CD4-positive, alpha-beta T cell treated with Interleukin-15 for 4 hours (primary cell): ENCODE measurements at places on chromosomes 16 and 17.

- DNase-seq: no peak
Measured at GRCh38 chr16:58421529-58421928, 29.3 kb downstream of the GINS3 start.

DNA sequence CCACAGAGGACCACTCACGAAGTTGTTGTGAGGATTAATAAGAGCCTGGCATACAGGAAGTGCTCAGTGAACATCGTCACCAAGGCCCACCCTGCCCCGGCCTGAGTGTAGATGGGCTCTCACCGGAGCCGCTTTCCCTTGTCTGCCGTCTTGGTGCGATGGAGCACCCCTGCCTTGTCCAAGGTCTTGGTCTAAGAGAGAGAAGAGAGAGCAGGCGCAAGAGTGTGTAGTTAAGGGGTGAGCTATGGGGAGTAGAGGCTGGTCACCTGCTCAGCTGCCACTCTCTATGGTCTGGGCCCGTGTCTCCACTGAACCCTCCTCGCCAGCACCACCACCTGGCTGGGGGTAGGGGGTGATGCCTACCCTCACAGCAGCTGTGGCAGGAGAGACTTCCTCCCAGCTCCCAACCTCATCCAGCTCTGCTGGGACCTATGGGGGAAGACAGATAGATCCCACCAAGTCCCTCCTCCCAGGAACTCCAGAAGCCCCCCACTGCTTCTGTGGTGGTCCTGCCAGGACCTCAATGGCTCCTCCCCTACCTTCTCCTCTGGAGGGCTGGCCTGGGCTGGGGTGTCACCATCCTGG lies 28.7 kb downstream of the ARHGAP27 start:
- DNase-seq: no peak

GRCh38 chr16:54976651-54977200 lies 46.1 kb downstream of the IRX5 start:
- no peak for DNase-seq

- no peak for DNase-seq
Measured at GRCh38 chr17:35740216-35740615, 8.8 kb downstream of the RASL10B start.

- no peak for DNase-seq
Measured at GRCh38 chr17:81148986-81149533, 16.2 kb upstream of the PVALEF start.

- no peak for DNase-seq
Measured at GRCh38 chr17:82679586-82680465, 18.7 kb downstream of the RAB40B start.

GRCh38 chr17:74484066-74484465 lies 17.6 kb downstream of the CD300A start:
- DNase-seq: no peak

DNA sequence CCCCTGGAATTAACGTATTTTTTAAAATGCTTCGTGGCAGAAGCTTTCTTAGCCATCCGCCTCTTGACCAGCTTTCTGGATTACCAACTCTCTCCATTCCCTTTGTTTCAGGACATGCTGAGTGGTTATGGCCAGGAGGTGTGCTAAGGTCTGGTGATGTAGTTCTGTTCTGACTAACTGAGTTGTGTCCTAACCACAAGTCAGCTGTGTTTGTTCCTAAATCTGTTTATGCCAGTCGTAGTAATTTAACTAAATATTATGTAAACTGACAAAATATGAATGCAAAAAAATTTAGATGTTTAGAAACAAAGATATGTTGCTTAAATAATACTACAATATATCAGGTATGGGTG lies 61.6 kb downstream of the MRTFB start:
- DNase-seq: no peak

- no peak for DNase-seq
Measured at GRCh38 chr16:12417030-12417814, 386.5 kb downstream of the CPPED1 start.

DNA sequence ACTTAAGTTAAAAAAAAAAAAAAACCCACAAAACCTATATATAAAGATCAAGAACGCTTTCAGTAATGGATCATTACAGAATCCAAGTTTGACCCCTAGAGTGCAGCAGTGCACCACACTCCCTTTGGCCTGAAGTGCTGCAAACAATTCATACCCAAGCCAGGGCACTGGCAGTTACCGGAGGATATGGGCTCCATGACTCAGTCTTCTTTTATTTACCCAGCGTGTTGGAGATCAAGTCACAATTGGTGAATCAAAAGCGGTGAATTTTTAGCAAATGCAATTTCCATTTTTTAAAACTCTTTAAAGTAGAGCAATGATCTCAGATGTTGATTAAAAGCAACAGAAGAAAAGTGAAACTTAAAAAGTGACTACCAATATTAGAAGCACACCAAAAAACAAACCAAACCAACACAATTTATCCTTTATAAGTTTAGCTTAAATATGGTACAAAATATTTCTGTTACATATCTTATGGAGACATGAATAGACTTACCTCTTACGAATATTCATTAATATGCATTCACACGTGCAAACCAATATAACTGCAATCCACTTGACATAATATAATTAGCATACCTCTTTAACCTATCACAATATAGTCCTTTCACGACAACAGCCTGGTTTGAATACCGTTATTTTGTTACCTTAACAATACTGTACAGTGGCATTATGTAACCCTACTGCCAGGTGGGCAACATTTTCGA lies 46.3 kb downstream of the ZNF652 start:
- peak; percentile 89 for DNase-seq

- no peak for DNase-seq
Measured at GRCh38 chr17:79272666-79273219, 198.1 kb downstream of the ENGASE start.

GRCh38 chr16:51359141-51359955 lies 208.3 kb upstream of the SALL1 start:
- DNase-seq: no peak

DNA sequence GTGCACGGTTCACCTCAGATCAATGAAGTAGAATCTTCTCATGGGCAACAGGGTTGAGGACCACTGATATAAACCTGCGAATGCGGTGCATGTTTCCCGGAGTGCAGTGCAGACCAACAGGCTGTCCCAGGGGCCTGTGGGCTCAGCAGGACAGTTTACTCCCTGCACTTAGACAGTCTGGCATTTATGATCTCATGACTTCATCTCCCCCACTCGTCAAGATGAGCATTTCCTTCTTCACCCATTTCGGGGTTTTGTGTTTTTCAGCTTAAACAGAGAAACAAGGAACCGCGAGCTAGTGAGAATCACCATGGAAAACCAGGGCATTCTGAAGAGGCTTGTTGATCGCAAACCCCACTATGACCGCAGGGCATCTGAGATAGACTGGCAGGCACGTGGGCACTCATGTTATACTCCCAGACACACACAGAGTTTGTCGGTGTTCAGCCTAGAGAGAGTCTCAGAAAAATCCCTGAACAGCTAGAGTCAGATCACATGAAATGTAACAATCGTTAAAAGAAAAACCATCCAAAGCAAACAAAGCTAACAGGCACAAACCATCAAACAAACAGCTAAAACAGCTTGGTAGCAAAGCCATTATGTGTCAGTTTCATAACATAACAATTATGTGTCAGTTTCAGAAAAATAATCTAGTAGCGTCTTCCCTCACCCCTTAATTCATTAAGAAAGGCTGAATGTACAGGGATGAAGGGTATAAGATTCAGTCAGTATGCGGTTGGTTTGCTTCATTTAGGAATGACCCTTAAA lies 2.9 kb downstream of the CFAP97D1 start:
- no peak for DNase-seq
